Naive thymus-derived CD4-positive, alpha-beta T cell (primary cell): ENCODE measurements at places on chromosomes 6 and 20. TPM values are rescaled to one million over a fixed set of nuclear protein-coding genes. Genes with fewer than 3 reads are reported as not detected.

GRCh38 chr20:9602847-9603183 lies 88.4 kb downstream of the LAMP5 start:
- H3K36me3 ChIP-seq, result no peaks in the 10 kb centered on the region
- H3K4me1 ChIP-seq, result no peaks in the 10 kb centered on the region
- no peaks in the 10 kb centered on the region for H3K27me3 ChIP-seq
- H3K4me3 ChIP-seq, result no peak overlapping the region

GRCh38 chr6:168533414-168533813 lies 92.4 kb downstream of the SMOC2 start:
- no peaks in the 10 kb centered on the region for H3K36me3 ChIP-seq
- no peak overlapping the region for H3K4me3 ChIP-seq
- no peaks in the 10 kb centered on the region for H3K4me1 ChIP-seq
- no peaks in the 10 kb centered on the region for H3K27me3 ChIP-seq
- no peak for DNase-seq

GRCh38 chr6:37679539-37680476 lies 17.9 kb downstream of the MDGA1 start:
- H3K36me3 ChIP-seq, result no peaks in the 10 kb centered on the region
- no peaks in the 10 kb centered on the region for H3K27me3 ChIP-seq
- no peak overlapping the region for H3K27ac ChIP-seq
- no peak for DNase-seq
- no peaks in the 10 kb centered on the region for H3K4me1 ChIP-seq

SLC22A3 gene
- total RNA-seq, result not detected

SLC17A2 gene
- not detected for total RNA-seq

PERP gene
- 0.46 TPM for total RNA-seq

- H3K4me1 ChIP-seq, result no peaks in the 10 kb centered on the region
- H3K36me3 ChIP-seq, result no peaks in the 10 kb centered on the region
- no peaks in the 10 kb centered on the region for H3K27me3 ChIP-seq
- DNase-seq, result no peak
- no peak overlapping the region for H3K27ac ChIP-seq
- H3K4me3 ChIP-seq, result no peak overlapping the region
Observed at GRCh38 chr20:22836877-22837276, 198.2 kb upstream of the SSTR4 start.

GRCh38 chr6:33079580-33079979 lies 3.8 kb downstream of the HLA-DPB1 start:
- no peak overlapping the region for H3K27ac ChIP-seq
- H3K4me3 ChIP-seq, result no peak overlapping the region
- DNase-seq, result no peak

DNA sequence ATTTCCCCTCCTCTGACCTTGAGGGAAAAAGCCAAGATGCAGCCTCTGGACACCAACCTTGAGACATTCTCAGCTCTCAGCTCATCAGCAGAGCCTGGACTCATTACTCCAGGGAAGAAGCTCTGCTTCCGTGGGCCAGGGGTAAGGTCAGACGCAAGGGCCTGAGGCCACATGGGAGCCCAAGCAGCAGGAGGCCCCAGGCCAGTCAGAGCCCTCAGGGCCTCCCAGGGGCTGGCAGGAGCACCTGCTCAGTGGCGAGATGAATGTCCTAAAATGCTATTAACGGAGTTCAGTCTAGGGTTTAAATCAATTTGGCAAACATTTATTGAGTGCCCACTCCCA lies 208.6 kb downstream of the ERMARD start:
- H3K4me1 ChIP-seq, result peaks cover 6% of the 10 kb centered on the region
- peak overlapping the region; percentile 53 for H3K27ac ChIP-seq
- no peaks in the 10 kb centered on the region for H3K27me3 ChIP-seq

- H3K4me3 ChIP-seq, result no peak overlapping the region
- DNase-seq, result no peak
- no peak overlapping the region for H3K27ac ChIP-seq
- H3K4me1 ChIP-seq, result peaks cover 6% of the 10 kb centered on the region
- no peaks in the 10 kb centered on the region for H3K27me3 ChIP-seq
- no peaks in the 10 kb centered on the region for H3K36me3 ChIP-seq
Observed at GRCh38 chr6:5270093-5270680, 8.9 kb downstream of the FARS2 start.

DNA sequence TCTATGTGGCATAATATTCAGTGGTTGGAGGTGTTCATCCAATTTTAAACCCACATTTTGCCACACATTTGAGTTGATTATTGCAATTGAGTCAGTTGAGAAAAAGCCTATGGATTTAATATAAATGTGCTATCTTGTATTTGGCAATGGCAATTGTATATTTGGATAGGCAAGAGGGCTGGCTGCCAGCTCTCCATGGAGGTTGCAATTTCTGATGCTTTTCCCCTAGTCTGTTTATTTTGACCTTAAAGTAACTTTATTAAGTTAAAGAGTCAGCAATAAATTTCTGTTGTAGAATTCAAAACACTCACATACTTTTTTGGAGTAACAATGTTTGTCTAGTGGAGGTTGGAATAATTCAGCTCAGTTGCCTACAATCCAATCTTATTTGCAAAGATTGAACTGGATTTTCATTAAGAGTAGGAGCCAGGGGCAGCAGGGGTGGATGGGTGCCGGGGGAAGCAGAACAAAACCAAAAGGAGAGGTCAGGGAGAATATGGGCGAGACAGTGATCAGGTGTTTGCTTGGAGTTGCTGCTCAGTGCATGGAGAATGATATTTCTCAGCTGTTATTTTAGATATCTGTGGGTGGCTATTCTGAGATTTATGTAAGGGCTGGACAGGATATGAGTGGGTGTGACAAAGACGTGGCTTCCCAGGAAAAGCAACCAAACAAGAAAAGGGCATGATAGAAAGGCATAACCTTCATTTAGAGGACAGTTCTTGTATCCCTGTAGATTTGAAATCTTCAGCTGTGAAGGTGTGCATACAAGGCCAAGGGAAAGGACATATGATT lies 163.0 kb downstream of the HDGFL1 start:
- H3K4me1 ChIP-seq, result no peaks in the 10 kb centered on the region
- DNase-seq, result no peak
- no peak overlapping the region for H3K27ac ChIP-seq
- no peak overlapping the region for H3K4me3 ChIP-seq
- no peaks in the 10 kb centered on the region for H3K27me3 ChIP-seq

GJA1 gene
- total RNA-seq, result not detected

THEMIS gene
- 54.4 TPM for total RNA-seq

LIN28B gene
- not detected for total RNA-seq
